ENCODE measurements at places on chromosomes 13 and 19.

DNA sequence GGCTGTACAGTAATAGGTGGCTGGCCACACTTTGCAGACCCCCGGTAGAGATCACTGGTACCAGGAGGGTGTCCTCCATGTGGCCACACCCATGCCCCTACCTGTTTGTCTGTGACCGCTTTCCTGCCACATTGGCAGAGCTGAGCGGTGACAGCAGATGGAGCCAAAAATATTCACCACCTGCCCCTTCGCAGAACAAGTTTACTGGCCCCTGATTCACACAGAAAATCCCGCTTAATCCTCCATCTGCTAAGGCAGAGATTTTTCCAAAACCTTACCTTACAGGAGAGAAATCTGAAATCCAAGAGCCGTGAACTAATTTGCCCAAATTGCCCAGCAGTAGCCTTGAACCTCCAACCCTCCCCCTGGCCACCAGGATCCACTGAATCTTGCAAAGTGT, 52.1 kb downstream of the MYO9B start:
- DNase-seq: no peak

- peak; percentile 74 for DNase-seq
Measured at GRCh38 chr19:49301165-49301865, 23.7 kb downstream of the SLC6A16 start.

DNA sequence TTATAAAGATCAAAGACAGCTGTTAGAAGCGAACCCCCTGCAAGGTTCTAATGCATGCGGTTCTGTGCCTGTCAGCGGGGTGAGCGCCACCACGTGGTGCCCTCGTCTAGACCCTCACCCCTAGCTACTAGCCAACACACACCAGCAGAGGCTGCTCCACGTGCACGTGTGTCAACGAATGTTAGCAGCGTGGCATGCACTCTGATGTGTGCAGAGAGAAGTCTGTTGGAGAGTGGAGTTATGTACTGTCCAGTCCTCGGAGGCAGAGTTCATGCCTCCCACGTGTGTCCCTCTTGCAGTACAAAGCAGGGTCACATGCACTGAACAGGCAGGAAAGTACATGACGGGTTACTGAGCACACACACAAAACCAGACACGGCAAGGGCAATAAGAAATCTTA, 75.0 kb upstream of the SLC15A1 start:
- no peak for DNase-seq

GRCh38 chr13:104954210-104954609, 1581.3 kb downstream of the EFNB2 start:
- DNase-seq: no peak

GRCh38 chr13:80802946-80803345, 462.0 kb upstream of the SPRY2 start:
- no peak for DNase-seq

DNA sequence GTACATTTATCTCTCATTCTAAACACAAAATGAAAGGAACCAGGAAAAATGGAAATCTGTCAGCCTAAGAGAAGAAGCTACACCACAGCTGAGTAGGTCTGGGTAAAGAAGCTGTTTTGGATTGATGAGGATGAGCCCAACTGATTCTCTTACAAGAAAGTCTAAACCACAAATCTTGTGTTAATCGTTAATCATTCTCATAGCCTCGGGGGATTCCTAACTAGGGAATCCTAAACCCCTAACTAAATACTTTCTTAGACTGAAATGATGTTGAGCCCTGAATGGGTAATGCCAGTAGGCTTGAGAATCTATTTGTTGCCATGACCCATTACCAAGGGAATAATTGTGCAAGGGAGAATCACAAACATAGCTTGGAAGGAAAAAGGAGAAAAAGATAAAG, 327.5 kb upstream of the SPRY2 start:
- no peak for DNase-seq

DNA sequence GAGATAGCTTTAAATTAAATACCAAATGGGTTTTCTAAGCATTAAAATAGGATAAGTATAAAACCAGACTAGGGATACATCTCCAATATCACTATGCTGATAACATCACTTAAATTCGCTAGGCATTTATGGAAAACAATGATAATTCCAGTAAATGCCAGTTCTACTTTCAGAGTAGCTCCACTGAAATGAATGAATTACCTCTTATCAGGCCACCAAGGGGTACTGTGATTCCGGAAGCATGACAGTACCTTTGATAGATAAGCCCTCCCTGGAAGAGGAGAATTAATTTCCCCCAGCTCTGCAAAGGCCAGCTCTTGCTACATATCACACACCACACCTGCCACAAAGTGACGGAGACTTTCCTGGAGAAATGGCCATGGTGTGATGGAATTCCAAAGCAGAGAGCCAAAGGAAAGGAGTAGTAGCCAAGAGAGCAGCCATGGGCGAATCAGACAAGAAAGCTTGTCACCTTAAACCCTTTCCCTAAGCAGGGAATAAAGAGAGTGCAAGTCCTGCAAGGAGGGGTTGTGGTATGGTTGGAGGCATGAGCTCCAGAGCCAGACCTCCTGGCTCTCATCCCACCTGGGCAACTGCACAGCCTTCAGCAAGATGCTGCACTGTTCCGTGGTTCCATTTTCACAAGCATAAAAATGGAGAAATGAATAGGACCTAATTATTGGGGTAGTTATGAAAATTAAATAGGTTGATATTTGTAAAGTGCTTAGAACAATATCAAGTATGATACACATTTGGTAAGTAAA, 423.1 kb downstream of the FGF14 start:
- no peak for DNase-seq

DNA sequence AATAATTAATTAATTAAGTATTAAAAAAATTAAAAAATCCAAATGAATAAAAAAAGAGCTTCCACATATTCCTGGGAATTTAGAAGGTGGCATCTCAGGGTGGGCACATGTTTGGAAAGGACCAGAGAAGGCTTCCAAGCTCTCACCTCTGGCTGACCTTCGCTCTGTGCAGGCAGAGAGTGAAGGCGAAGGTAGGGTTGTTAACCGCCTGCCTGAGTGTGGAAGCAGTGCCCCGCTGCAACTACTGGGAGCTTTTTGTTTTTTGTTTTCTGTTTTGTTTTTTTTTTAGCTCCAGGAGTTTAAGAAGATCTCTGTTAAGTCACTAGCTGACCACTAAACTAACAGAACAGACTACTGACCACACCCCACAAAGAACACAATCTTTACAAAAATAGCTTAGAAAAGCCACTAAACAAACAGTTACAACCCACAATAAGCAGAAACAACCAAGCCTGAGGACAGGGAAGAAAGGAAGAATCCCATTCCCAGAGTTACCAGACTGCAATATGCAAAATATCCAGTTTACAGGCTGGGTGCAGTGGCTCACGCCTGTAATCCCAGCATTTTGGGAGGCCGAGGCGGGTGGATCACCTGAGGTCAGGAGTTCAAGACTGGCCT, 11.4 kb downstream of the ZNF541 start:
- DNase-seq: no peak

DNA sequence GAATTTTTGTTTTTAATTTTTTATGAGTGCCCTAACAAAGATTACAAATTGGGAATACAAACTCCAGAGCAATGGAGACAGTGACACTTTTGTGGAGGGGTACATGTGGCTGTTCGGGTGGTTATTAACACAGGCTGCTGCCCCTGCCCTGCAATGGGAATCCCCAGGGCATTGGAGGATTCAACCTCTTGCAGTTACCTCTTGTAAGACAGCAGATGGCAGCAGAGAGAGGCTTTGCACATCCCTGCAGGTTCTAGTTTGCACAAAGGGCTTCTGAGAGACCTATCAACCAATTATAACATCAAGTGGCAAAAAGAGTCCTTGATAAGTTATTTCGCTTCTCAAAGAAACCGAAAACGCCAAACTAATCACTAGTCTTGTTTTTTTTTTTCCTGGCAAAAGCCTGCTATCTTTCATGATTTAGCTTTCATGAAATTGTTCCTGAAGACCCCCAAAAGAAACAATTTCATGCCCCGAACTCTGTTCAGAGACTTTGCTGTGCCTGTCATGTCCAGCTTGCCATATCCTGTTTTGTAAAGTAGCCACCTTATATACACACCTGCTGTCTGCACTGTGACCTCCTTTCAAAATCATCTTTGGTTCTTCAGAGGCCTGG, 10.4 kb downstream of the GJB2 start:
- DNase-seq: peak; percentile 82
